ENCODE measurements at places on chromosomes 4 and X.

GRCh38 chr4:47667552-47667951 is 170.3 kb downstream of the CORIN start:
- H3K36me3 ChIP-seq, result no peaks in the 10 kb centered on the region
- H3K27ac ChIP-seq, result no peak overlapping the region
- no peak overlapping the region for H3K4me3 ChIP-seq
- no peak for DNase-seq
- H3K4me1 ChIP-seq, result no peaks in the 10 kb centered on the region

- no peaks in the 10 kb centered on the region for H3K36me3 ChIP-seq
- peak; percentile 77 for DNase-seq
- H3K27me3 ChIP-seq, result no peaks in the 10 kb centered on the region
- H3K4me1 ChIP-seq, result peaks cover 38% of the 10 kb centered on the region
- no peak overlapping the region for H3K27ac ChIP-seq
- H3K4me3 ChIP-seq, result peak overlapping the region; percentile 88
Measured at GRCh38 chr4:156968479-156968984, 3.1 kb downstream of the PDGFC start.

DNA sequence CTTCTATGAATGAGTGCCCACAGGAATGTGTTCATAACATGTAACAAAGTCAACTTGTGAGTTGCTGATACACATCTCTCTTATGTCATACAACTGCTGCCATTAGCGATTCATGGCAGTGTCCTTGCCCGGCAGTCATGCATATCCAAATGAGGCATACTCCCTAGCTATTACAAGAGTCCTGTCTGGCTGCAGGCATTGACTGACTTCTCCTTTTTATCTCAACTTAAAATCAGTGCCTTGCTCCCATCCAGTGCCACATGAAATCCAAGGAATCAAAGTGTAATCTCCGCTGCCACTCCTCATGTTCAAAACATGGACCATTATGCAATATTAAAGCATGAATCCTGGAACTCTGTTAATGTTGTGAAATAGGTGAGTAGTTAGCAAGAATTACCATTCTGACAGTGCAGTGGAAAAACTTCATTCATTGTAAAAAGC is 348.9 kb upstream of the FTHL17 start:
- no peak overlapping the region for H3K27ac ChIP-seq
- DNase-seq, result no peak
- H3K4me1 ChIP-seq, result no peaks in the 10 kb centered on the region
- no peaks in the 10 kb centered on the region for H3K27me3 ChIP-seq

- no peaks in the 10 kb centered on the region for H3K36me3 ChIP-seq
- no peaks in the 10 kb centered on the region for H3K27me3 ChIP-seq
- H3K4me1 ChIP-seq, result no peaks in the 10 kb centered on the region
- no peak overlapping the region for H3K27ac ChIP-seq
- H3K4me3 ChIP-seq, result no peak overlapping the region
Measured at GRCh38 chr4:76354517-76355473, 48.3 kb downstream of the STBD1 start.

DNA sequence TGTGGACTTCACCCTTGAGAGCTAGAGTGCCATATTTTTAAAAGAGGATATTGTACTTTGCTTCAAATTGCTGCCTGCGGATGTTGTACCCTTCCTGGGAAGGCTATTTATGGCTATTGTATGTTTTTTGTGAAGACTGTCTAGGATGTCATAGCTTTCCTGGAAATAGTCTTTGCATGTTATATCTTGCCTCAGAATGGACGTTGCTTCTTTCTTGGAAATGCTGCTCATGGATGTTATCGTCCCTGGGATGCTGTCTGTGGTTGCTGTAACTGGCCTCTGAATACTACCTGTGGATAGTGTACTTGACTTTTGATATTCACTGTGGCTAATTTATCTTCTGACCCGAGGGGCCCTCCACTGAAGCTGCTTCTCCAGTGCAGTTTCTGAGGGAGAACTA is 146.8 kb downstream of the ENOX2 start:
- H3K27me3 ChIP-seq, result no peaks in the 10 kb centered on the region
- no peak overlapping the region for H3K27ac ChIP-seq
- no peak overlapping the region for H3K4me3 ChIP-seq
- no peaks in the 10 kb centered on the region for H3K36me3 ChIP-seq

Data from suprapubic skin (tissue), 4 donors.